GM13977 (cell line): ENCODE measurements at places on chromosomes 6 and 20.

- DNase-seq, result no peak
These were observed 286.3 kb downstream of the TAF4 start for GRCh38 chr20:61779176-61779965.

GRCh38 chr20:19451231-19451922 is 238.9 kb downstream of the SLC24A3 start:
- DNase-seq, result no peak

DNA sequence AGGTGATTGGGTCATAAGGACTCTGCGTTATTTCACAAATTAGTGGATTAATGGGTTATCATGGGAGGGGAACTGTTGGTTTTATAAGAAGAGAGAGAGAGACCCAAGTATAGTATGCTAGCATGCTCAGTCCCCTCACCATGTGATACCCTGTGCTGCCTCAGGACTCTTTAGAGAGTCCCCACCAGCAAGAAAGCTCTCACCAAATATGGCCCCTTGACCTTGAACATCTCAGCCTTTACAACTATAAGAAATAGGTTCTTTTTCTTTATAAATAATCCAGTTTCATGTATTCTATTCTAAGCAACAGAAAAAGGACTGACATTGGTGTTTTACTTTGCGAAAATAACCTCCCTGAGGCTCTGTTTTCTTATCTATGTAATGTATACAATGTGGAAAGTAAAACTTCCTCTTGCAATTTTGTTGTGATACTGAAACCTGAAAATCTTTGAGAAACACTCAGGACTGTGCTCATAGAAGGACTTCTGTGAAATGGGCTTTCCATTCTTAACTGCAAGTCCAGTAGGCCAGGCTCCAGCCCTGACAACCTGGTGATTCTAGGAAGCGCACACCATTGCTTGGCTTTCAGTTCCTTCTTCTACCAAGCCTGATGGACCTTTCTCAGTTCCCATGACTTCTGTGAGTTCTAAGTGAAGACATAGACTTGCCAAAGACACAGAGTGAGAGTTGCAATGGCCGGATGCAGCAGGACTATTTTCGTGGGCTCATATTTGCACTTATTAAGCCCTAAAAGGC is 21.9 kb downstream of the SIRPD start:
- peak; percentile 64 for DNase-seq

- DNase-seq, result no peak
These were observed 48.3 kb upstream of the EEF1A1 start for GRCh38 chr6:73569121-73569520.

DNA sequence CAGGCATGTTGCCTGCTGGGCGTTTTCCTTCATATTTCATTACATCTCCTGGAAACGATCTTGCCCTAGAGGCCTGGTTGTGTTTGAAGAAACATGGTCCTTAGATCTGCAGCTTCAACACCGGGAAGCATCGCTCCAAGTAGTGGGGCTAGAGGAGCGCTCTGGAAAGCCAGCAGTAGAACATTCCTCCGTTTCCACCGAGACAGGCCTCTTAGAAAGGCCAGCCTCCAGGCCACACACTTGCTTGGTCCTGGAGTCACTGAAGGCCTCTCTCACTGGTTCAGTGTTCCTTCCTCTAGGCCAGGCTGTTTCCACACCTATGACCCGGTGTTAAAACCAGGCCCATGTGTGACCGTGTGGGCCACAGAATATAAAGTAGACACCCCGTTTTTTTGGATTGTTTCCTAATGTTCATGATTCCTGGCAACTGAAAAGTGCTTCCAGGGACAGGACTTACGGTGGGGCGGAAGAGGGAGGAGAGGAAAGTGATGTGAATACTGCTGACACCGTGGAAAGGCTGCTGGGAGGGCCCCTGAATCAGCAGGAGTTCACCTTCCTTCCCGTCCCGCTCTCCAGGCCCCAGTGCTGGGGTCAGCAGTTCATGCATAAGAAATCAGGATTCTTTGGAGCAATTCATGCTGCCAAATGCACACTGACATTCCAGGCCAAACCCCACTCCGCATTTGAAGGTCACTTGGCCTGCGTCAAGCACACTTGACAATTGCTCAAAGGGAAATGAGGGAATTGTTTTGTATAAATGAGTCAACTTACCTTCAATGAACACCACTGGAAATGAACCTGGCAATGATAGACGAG is 83.8 kb downstream of the IYD start:
- no peak for DNase-seq

DNA sequence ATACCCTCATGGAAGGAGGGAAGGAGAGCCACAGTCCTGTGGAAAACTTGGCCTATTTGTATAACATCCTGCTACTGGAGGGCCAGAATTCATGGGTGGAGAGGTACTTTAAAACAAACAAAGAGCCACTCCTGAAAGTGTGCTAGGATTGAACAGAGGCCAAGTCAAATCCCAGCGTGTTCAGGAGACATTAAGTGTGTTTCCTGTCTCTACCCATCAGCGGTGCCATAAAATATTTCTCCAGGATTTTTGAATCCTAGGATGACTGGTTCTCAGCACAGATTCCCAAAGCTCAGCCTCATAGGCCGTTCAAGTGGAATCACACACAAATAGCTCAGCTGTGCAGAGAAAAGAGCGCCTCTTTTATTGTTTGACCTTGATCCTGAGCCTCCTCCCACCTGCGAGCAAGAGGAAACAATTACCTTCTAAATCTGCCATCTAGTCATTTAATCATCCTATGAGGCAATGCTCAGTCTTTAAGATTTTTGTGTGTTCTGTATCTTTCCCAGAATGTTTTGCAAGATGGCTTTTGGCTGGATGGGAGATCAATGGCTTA is 31.8 kb upstream of the RALGAPA2 start:
- DNase-seq, result no peak

- no peak for DNase-seq
These were observed 138.9 kb downstream of the PACRG start for GRCh38 chr6:162866656-162867055.

GRCh38 chr6:44327096-44327495 is 13.9 kb upstream of the AARS2 start:
- no peak for DNase-seq

GRCh38 chr6:131778169-131778568 is 29.7 kb upstream of the ENPP1 start:
- no peak for DNase-seq

GRCh38 chr20:48080583-48080982 is 295.3 kb upstream of the SULF2 start:
- DNase-seq, result no peak

DNA sequence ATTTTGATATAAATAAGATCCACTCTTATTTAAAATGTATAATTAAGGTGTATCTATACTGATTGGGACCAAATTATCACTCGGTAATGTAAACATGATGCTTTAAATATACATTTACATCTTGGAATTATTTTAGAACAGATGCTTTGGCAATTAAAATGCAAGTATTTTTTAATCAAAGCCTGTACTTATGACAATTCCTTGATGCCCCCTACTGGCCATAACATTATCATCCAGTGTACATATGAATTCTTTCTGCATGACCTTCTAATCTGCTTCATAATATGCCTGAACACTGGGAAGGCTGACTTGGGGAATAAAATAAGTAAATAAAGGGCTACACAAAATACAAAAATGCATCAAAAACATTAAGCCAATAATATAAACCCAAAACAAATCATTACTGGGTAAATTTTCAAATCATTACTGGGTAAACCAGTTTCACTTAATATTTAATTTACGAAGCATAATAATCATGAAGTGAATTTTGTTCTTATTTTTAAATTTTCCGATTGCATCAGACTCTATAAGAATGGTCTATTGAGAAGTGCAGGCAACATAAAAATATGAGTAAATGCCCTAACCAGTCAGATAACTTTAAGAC is 65.1 kb downstream of the CGA start:
- peak; percentile 36 for DNase-seq

DNA sequence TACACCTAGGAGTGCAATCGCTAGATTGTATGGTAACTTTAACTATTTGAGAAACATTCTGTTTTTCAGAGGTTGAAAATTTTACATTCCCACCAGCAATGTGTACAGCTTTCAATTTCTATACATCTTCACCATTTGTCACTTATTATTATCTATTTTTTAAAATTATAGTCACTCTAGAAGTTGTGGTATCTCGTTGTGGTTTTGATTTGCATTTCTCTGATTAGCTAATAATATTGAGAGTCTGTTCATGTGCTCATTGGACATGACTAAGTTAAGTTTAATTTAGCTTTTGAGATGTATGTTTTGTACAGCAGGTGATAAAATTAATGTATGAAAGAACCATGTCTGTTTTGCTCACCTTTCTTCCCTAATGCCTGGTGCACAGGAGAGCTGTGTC is 34.8 kb upstream of the PLCB1 start:
- DNase-seq, result no peak

GRCh38 chr6:166645896-166646295 is 18.8 kb upstream of the RPS6KA2 start:
- no peak for DNase-seq

- no peak for DNase-seq
These were observed 71.4 kb upstream of the PREP start for GRCh38 chr6:105474234-105474633.

DNA sequence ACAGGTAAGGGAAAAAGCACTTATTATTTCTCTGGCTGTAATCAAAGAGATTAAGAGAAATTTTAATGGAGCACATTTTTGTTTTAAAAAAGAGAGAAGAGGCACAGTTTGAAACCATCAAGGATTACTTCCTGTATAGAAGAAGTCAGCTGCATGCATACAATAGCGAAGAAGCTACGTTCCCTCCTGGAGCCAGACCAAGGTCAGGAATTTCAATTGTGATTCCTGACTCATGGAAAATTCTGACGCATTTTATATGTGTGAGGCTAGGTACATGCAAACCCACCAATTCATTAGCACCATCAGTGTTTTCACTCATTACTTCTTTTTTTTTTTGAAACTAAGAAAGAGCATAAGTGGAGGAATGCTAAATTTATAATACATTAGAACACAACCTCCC is 232.7 kb upstream of the SGK1 start:
- no peak for DNase-seq

DNA sequence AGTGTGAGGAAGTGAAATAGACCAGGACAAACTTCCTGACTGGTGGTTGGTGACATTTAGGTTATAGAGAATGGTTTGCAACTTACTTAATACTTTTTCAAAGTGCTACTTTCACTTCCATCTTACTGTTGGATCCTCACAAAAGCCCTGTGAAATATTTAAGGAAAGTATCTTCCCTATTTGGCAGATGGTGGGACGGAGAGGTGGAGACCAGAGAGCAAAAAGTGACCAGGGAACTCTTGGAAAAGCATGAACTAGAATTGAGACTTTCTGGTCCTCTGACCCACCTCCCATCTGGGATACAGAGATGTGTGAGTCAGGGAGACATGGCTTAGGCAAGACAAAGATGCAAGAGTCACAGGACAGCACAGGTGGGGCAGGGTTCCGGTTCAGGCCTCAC is 3.0 kb downstream of the TRIM10 start:
- no peak for DNase-seq

- DNase-seq, result no peak
These were observed 48.1 kb downstream of the HLA-DPB1 start for GRCh38 chr6:33123732-33124524.

DNA sequence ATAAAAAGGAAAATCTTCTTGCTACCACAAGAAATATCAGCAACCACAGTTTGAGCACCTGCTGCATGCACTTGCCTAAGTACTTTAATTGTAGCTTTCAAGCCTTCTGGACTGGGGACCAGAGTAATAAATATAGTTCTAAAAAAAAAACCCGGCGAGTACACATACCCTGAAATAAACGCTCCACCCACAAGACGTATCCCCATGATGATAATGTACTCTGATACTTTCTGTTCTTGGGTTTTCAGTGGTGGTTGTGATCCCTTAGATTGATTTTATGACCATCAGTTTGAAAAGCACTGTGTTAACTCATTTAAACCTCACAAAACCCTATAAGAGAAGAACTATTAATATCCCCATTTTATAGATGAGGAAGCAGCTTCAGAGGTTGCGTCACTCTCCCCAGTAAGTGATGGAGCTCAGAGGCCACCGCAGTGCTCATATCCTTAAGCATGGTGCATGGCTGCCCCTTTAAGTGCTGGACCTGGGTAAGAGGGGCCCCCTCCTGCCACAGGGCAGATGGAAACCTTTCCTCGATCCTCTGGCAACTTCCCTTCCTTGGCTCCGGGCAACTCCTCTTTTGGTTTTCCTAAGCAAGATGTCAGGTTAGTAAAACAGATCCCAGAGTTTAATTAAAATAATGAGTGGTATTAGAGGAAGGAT is 67.3 kb downstream of the KCNB1 start:
- no peak for DNase-seq

DNA sequence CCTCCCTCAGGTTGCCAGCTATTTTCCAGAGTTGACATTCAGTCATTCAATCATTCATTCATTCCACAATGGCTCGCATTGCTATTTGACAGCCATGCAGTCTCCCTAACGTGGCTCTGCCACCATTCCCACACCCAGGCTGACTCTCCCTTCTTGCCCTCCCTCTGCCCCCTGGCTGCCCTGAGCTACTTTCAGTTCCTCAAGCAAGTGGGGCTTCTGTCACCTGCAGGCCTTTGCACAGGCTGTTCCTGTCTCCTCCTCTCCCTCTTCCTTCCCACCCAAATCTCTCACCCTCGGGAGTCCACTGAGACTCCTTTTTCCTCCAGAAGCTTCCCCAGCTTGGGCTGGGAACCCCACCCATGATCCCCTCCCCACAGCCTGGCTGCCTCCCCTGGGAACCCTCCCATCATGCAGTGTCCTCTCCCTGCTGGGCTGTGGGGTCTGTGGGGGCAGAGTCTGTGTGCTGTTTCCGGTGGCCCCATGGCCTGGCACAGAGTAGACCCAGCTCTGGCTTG is 2.6 kb downstream of the PACSIN1 start:
- DNase-seq, result peak; percentile 55

- no peak for DNase-seq
These were observed 76.4 kb downstream of the CDC5L start for GRCh38 chr6:44463728-44464450.

DNA sequence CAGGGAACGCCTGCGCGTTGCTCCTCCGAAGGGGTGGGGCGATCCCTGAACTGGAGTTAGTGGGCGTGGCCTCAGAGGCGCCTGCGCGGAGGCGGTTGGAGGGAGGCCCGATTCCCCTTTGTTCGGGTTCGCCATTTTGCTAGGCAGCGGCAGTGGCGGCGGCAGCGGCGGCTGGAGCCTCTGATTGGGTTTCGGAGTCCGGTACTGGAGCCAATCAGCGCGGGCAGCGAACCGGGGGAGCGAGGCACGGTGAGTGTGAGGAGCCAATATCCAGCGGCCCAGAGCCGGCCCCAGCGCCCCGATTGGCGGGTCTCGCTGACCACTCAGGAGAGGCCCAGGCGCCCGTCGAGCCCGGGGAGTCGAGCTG is at the start of gene NFYA:
Gene NFYA, plus strand, starts transcription at position 139 of the 367 bp plus-strand sequence. CDS start 6,116 bp downstream, outside the sequence.
- peak; percentile 97 for DNase-seq

- peak; percentile 30 for DNase-seq
These were observed 11.0 kb downstream of the RMND1 start for GRCh38 chr6:151440930-151441329.

- DNase-seq, result peak; percentile 80
These were observed at the start of gene TCF15 for GRCh38 chr20:610130-611046. Gene TCF15 (minus strand): TSS chr20:610309. CDS start chr20:610237, 72 bp downstream.

DNA sequence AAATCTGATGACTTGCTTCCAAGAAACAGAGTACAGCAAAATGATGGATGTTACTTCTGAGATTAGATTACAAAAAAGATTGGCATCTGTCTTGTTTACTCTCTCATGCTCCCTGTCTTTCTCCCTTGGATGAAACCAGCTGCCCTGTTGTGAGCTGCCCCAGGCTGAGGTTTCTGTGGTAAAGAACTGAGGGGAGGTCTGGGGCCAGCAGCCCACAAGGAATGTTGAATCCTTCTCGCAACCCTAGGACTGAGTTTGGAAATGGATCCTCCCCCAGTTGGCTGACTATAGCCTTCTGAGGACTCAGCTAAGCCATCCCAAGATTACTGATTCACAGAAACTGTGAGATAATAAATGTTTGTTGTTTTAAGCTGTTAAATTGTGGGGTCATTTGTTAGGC is 5.6 kb upstream of the HECA start:
- DNase-seq, result no peak
